Esophagus muscularis mucosa (tissue), 4 donors: ENCODE measurements at places on chromosomes 2 and 18.

- no peak for DNase-seq
Observed at GRCh38 chr18:77619525-77619924, 369.9 kb downstream of the GALR1 start.

DNA sequence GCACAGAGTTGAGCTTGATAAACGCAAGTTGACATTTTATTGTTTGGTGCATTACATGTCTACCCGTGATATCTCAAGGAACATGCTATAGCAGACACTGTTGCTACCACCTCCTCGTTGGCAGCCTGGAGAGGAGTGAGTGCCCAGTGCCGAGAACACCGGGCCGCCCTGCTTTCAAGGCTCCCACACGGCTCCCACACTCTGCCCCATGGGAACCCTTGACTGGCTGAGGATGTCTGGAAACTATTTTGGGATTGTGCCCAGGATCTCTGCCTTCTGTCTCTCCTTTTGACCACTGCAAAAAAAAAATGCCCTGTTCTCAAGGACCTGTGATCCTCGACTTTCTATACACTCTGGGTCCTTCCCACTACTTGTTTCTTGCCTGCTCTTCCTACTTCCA is 21.1 kb downstream of the TET3 start:
- no peak for DNase-seq

GRCh38 chr2:36351736-36352349 is 3.7 kb upstream of the CRIM1 start:
- DNase-seq: no peak

DNA sequence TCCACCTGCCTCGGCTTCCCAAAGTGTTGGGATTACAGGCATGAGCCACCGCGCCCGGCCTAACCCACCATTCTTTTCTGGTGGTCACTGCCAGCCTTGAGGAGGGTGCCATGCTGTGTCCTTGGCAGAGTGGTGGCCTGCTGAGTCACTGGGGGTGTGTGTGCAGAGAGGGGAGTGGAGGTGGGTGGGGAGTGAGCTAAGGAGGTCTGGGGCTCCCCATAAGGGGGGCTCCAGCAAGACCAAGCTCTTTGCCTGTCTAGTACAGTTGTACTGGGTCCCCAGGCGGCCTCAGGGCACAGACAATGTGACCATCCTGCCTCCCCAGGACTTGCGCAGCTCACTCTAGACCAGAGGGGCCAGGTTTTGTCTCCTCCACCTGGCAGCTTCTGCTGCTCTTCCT is 36.1 kb downstream of the LAMA3 start:
- peak; percentile 57 for DNase-seq

GRCh38 chr18:37662099-37662498 is 96.5 kb upstream of the CELF4 start:
- DNase-seq: peak; percentile 81

DNA sequence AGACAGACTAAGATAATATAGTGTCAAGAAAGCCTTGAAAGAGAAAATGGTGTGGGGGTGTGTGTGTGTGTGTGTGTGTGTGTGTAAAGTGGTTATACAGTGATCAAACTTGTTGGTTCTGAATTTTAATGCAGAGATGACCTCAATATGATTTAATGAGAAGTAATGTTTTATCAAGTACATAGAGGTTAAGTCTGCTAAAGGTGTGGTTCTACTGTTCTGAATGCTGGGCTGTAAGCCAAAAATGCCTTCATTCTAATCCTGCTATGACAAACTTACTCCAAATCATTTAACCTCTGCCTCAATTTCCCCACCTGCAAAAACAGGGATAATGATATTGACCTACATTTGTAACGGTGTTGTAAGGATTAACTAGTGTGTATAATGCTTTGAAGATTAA is 87.9 kb downstream of the WDPCP start:
- no peak for DNase-seq

- no peak for DNase-seq
Observed at GRCh38 chr2:165067643-165068486, 112.5 kb upstream of the SLC38A11 start.

DNA sequence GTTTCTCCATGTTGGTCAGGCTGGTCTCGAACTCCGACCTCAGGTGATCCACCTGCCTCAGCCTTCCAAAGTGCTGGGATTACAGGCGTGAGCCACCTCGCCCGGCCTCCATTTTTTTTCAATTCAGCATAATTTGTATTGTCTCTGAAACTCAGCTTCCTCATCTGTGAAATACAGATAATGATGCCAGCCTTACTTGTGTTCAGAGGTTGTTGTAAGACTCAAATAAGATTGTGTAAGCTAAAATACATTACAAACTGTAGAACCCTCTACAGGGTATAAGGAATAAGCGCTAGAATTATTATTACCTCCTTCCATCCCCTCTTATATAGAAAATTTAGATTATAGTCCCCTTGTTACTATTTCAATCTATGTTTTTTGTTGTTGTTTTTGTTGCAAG is 24.8 kb upstream of the STARD7 start:
- DNase-seq: no peak

DNA sequence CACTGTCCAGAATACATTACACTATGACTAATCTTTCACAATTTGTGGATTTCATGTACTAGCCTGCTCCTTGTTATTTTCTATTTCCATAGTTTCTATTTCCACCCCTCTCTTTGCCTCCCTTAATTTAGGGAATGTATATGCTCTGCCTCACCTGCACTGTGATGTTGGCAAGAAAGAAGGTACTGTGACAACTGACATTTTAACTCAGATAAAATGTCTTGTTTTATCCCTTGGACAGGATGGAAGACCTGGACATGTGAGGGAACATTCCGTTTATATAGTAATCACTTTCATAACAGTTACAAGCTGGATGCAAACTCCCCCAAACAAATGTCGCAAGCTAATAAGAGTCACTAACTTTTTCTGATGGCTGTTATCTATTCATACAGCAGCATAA is 21.5 kb upstream of the DSG3 start:
- DNase-seq: no peak

DNA sequence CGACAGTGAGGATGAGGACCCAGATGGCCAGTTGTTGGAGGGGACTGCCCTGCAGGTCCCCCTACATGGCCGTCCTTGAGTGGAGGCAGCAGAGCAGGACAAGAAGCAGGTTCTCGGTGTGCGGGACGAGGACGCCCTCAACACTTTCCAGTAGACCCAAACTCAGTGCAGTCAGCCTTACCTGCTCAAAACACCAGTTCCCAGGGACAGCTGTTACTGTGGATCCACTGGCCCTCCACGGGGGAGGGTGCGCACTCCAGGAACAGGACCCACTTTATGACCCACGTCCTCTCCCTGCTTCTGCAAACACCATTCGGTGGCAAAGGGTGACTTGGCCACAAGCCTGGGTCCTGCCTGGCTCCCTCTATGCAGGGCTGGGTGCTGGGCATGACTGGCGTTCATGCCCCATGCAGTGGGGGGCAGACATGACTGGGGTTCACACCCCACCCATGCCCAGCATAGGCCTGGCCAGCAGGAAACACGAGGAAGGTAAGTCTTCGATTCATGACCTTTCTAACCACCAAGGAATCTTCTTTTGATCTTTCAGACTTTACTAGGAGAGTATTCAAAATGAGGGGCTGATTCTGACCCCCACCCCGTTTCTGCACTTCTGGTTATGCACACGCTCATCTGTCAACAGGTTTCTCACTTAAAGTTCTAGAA is 233.7 kb downstream of the HDAC4 start:
- no peak for DNase-seq

- peak; percentile 93 for DNase-seq
Observed at GRCh38 chr2:10407841-10408648, 40.1 kb downstream of the ODC1 start.
